ENCODE measurements at places on chromosomes 2 and 18. TPM values are rescaled to one million over a fixed set of nuclear protein-coding genes. Genes with fewer than 3 reads are reported as not detected.

Gene MSH2
- 43.5 TPM for total RNA-seq

Gene IL1RN
- total RNA-seq: 3.3 TPM

Gene PROC
- total RNA-seq: not detected

Gene GCA
- total RNA-seq: 3.4 TPM

Gene STEAP3
- total RNA-seq: 1.3 TPM

Gene HOXD9
- total RNA-seq: not detected

Gene PRPF40A
- 124 TPM for total RNA-seq
